ENCODE measurements at places on chromosomes 3 and 15. TPM values are rescaled to one million over a fixed set of nuclear protein-coding genes. Genes with fewer than 3 reads are reported as not detected.

- no peaks in the 10 kb centered on the region for H3K27me3 ChIP-seq
- H3K4me3 ChIP-seq: no peak overlapping the region
These were observed 121.6 kb downstream of the RBPMS2 start for GRCh38 chr15:64653757-64654156.

DNA sequence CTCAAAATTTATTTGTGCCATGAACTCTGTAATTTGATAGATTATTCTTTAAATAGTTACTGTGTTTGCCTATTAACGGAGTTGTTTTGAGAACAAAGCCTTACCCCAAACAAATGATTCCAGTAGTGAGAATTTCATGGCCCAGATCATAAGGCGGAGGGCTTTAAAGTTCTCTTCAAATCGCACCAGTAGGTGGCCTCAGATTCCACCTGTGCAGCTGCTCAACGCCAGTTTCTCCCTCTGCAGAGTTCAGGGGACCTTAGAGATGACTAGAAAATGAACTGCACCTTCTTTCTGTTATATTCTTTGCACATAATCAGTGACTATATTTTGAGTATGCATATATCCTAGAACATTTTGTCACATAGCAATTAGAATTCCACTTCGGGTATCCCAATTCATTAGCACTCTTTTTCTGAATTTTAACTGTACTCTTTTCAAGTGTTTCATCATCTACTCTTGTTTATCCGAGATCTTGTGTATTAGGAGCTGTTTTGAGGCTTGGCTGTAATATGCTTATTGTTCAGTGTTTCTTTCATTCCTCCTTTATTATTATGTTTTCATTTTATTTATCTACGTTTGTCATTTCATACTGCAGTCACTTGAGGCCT, 232.6 kb upstream of the CHRM5 start:
- H3K36me3 ChIP-seq: no peaks in the 10 kb centered on the region
- no peaks in the 10 kb centered on the region for H3K27me3 ChIP-seq
- DNase-seq: no peak
- no peak overlapping the region for H3K4me3 ChIP-seq

GRCh38 chr3:188331166-188331565, 177.2 kb downstream of the LPP start:
- peaks cover under 1% of the 10 kb centered on the region for H3K36me3 ChIP-seq
- no peak overlapping the region for H3K27ac ChIP-seq
- H3K27me3 ChIP-seq: no peaks in the 10 kb centered on the region
- H3K4me1 ChIP-seq: peaks cover 3% of the 10 kb centered on the region
- H3K4me3 ChIP-seq: no peak overlapping the region

Gene CHRNA3
- total RNA-seq: not detected

DNA sequence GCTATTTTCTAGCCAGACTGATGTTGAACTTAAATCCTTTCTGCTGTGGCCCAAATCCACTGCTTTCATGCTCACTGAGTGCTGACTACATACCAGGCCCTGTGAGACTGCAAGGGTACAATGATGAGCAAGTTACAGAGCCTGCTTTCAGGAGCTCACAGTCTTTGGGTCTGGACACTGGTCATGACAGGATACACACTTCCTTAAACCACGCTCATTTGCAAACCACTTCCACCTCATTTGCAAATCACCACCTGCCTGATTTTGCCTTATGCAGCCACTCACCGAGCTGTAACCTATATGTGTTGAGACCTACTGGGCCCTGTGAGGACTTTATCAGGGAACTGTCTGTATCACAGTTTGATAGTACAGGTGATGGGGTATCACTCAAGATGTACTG, 50.2 kb upstream of the LRRC58 start:
- H3K4me1 ChIP-seq: no peaks in the 10 kb centered on the region
- no peaks in the 10 kb centered on the region for H3K36me3 ChIP-seq
- H3K27ac ChIP-seq: no peak overlapping the region

DNA sequence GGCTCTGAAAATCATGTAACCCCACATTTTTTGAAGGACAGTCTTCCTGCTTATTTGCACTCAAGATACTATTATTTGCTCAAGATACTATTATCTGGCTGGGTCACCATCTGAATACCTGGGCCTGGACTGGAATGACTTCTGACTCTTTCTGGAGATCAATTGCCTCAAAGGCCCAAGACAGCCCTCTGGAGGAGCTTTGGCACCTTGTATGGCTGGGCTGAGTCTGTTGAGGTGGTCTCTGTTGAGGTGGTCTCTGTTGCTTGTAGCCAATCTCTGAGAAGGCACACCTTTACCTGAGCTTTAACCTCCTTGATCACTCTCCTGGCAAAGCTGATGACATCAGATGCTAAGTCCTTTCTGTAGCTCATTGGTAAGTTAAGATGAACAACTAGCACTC, 33.0 kb downstream of the SPATA12 start:
- no peak overlapping the region for H3K27ac ChIP-seq
- H3K4me1 ChIP-seq: no peaks in the 10 kb centered on the region
- no peak for DNase-seq
- no peak overlapping the region for H3K4me3 ChIP-seq
- H3K36me3 ChIP-seq: no peaks in the 10 kb centered on the region

GRCh38 chr15:62165104-62165792, at the start of gene C2CD4B:
Gene C2CD4B (minus strand): TSS chr15:62165285. CDS start chr15:62164984, 301 bp downstream.
- peaks cover 24% of the 10 kb centered on the region for H3K27me3 ChIP-seq
- DNase-seq: no peak
- H3K4me1 ChIP-seq: peaks cover 6% of the 10 kb centered on the region
- no peaks in the 10 kb centered on the region for H3K36me3 ChIP-seq
- H3K4me3 ChIP-seq: peak within 1 kb of the TSS; percentile 22

DNA sequence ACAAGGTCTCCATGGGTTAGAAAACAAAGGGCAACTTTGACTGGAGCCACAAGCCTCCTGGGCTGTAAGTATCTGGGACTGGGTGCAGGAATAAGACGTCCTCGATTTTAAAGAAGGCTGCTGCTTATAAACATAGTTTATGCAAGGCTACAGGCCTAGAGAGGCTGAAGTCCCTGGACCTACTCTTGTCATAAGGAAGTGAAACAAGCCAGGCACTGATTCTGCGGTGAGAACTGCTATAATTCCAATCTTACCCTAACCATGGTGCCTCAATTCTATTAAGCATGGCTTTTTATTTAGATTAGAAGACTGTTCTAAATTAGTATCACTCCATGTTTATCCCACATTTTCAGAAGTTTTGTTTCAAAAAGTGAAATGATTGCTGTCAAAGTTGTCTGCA, 777.6 kb downstream of the PLOD2 start:
- no peak overlapping the region for H3K4me3 ChIP-seq
- H3K27me3 ChIP-seq: no peaks in the 10 kb centered on the region
- H3K4me1 ChIP-seq: no peaks in the 10 kb centered on the region

DNA sequence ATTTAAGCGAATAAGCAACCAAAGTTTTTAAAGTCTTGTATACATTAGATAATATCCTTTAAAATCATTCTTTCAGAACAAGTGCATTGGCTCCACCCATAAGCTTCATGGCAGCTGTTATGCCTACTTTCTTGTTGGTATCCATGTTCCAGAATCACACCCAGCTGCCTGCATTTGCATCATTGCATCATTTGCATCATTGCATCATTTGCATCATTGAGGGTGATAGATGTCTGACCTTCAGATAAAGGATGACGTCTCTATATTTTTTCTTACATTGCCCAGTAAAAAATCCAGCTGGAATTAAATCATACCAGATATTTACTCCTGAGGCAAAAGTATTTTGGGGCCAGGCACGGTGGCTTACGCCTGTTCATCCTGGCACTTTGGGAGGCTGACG, 42.3 kb downstream of the SLC12A1 start:
- no peaks in the 10 kb centered on the region for H3K36me3 ChIP-seq
- no peaks in the 10 kb centered on the region for H3K4me1 ChIP-seq
- H3K27me3 ChIP-seq: no peaks in the 10 kb centered on the region
- H3K27ac ChIP-seq: no peak overlapping the region
- no peak overlapping the region for H3K4me3 ChIP-seq

GRCh38 chr15:72368899-72369298, 6.9 kb downstream of the HEXA start:
- peaks cover 2% of the 10 kb centered on the region for H3K36me3 ChIP-seq
- H3K27me3 ChIP-seq: no peaks in the 10 kb centered on the region
- H3K27ac ChIP-seq: no peak overlapping the region
- H3K4me3 ChIP-seq: no peak overlapping the region
- no peak for DNase-seq

DNA sequence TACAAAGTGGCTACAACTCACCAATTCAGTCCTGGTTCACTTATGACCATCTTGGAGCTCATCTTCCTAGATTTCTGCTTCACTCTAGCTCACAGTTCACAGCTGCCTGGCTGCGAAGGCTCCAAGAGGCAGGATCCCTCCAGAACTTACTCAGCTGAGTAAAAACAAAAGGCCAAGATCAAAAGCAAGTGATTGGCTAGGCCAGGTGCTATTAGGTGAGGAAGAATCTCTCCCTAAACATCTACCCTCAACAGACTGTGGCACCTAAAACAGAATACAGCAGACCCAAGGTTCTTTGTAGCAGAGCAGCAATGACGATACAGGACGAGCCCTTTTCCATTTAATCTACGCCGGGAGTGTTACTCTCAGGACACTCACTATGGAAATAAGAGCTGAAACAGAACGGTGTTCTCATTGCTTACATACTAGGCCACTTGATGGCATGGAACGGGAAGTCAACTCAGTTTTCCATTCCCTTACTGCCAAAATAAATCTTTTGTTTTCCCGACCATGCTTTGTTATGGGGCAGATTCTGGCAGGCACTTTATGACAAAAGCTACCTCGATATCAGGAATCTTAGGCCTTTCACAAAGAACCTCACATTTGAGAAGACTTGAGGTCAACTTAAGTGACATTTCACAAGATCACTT, 901 bp downstream of the ICE2 start:
- peaks cover 10% of the 10 kb centered on the region for H3K36me3 ChIP-seq
- peak; percentile 9 for DNase-seq
- H3K27ac ChIP-seq: peak overlapping the region; percentile 91
- H3K4me1 ChIP-seq: peaks cover 13% of the 10 kb centered on the region

GRCh38 chr3:61117045-61117898, 134.0 kb downstream of the FHIT start:
- H3K27ac ChIP-seq: no peak overlapping the region
- H3K36me3 ChIP-seq: no peaks in the 10 kb centered on the region
- no peaks in the 10 kb centered on the region for H3K27me3 ChIP-seq

DNA sequence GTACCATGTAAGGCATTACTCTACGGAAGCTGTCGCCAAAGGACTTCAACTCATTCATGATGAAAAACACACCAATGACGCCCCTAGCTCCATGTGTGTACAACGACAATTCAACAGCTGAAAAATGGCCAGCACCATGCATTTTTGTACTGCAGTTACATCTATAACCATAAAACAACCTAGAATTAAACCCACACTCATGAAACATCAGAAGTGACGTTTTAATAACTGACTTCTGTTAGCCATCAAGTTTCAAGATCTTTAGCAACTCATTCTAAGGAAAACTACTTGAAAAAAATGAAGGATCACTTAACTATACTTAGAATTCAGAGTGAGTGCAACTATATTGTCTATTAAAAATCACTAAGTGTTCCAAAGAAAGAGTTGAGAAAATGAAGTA, 84.9 kb downstream of the RFTN1 start:
- H3K4me1 ChIP-seq: no peaks in the 10 kb centered on the region
- H3K27me3 ChIP-seq: no peaks in the 10 kb centered on the region
- no peak overlapping the region for H3K27ac ChIP-seq
- no peak overlapping the region for H3K4me3 ChIP-seq
- H3K36me3 ChIP-seq: no peaks in the 10 kb centered on the region

DNA sequence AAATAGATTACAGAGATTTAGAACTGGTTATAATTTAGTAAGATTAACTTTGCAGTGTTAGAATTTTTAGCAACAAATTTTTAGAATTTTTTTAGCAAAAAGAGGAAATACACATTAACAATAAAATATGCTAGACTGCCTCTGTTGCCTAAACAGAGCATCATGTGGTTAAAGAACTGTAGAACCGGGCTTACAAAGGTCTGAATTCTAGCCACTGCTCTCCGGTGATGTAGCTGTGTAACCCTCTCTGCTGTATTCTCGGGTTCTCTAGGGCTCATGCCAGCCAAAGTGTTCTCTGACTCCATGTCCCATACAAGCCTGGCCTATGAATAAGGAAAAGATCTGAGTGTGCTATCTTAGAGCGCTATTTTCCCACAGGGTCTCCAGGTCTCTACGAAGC, 2.9 kb upstream of the P2RY12 start:
- no peak overlapping the region for H3K27ac ChIP-seq
- H3K4me1 ChIP-seq: no peaks in the 10 kb centered on the region
- peaks cover 3% of the 10 kb centered on the region for H3K27me3 ChIP-seq

DNA sequence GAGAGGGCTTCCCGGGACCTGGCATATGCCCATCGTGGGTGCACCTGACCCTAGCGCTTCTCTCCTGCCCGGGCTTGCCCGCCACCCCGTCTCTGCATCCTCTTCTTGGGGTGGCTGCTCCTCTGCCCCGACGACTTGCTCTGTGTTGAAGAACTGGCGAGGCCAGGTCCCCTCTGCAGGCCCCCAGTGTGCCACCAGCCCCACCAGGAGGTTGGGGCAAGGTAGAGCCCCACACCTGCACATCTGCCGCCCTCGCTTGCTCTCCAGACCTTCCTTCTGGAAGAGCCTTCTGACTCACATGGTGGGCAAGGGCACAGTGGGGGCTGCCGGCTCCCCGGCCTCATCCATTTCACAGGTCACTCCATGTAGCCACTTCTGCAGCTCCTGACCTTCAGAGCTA, 84.3 kb downstream of the FBLN2 start:
- H3K27me3 ChIP-seq: no peaks in the 10 kb centered on the region
- DNase-seq: no peak
- no peak overlapping the region for H3K27ac ChIP-seq
- no peaks in the 10 kb centered on the region for H3K36me3 ChIP-seq
- no peaks in the 10 kb centered on the region for H3K4me1 ChIP-seq
- no peak overlapping the region for H3K4me3 ChIP-seq

Gene PLA1A
- not detected for total RNA-seq

All from T-cell (primary cell).